ENCODE measurements at places on chromosomes 7 and 10.

DNA sequence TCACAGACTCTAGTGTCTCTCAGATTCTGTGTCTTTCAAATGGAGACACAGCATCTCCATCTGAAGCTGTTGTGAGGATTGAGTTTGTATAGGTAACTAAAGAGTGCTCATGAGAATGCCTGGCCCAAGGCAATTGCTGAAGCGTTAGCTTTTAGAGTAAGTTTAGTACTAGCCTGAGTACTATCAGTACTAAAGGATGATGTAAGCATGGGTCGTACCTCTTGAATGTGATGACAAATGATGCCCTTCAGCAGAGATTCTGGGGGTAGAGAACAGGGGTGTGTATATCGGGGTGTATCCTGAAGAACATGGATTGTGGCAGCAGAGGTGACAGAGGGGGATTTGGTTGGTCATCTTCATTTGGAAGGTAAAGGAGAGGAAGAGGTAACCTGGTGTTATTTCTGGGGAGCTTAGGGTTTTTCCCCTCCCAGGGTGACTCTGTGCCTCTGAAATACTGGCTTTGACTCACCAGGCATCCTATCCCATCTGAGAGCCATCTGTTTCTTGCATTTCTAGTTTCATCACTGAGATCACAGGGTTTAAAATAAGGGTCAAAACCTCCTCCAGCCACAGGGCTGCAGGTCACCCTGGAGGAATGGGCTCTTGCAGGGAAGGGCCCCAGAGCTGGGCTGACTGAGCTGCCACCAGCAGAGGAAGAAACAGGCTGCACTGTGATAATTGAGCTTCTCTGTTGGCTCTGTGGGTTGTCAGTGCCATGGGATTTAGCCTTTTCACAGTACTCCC is 756.0 kb downstream of the KCNMA1 start:
- DNase-seq = no peak
- H3K4me1 ChIP-seq = peaks cover 17% of the 10 kb centered on the region
- H3K4me3 ChIP-seq = no peak overlapping the region
- H3K27ac ChIP-seq = no peak overlapping the region

GRCh38 chr10:78778444-78779338 is 290.1 kb upstream of the ZMIZ1 start:
- H3K36me3 ChIP-seq = no peaks in the 10 kb centered on the region
- no peak overlapping the region for H3K27ac ChIP-seq
- H3K4me1 ChIP-seq = peaks cover 2% of the 10 kb centered on the region
- DNase-seq = no peak
- no peak overlapping the region for H3K4me3 ChIP-seq
- H3K27me3 ChIP-seq = peaks cover 7% of the 10 kb centered on the region

DNA sequence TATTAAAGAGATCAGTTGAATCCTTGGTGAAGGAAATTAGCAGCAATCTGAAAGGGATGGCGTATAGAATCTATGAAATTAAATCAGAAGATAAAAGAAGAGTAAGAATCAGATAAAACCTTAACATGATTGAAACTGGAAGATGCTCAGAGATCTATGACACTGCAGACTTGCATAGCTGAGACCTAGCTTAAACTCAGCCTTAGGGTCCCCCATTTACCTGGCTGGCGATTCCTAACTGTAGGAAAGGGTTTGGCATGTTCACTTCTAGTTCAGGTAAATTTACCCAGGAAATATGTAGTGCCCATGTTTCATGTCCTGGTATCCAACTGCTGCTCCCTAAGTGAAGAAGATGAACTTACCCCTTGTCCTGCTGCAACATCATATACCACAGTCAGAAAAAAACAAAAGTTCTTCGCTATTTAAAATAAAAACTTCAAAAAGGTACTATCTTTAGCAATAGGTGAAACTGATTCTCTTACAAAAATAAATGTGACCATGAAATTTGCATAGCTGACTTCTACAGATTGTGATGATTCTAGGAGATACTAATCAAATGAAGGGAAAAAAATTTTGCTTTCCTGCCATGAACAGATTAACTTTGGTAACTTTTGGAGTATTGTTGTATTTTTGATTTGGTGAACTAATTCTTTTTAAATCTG is 47.8 kb upstream of the TMEM243 start:
- no peak overlapping the region for H3K4me3 ChIP-seq
- peaks cover 15% of the 10 kb centered on the region for H3K27me3 ChIP-seq
- DNase-seq = no peak
- H3K36me3 ChIP-seq = no peaks in the 10 kb centered on the region
- peaks cover 7% of the 10 kb centered on the region for H3K4me1 ChIP-seq
- H3K27ac ChIP-seq = no peak overlapping the region

DNA sequence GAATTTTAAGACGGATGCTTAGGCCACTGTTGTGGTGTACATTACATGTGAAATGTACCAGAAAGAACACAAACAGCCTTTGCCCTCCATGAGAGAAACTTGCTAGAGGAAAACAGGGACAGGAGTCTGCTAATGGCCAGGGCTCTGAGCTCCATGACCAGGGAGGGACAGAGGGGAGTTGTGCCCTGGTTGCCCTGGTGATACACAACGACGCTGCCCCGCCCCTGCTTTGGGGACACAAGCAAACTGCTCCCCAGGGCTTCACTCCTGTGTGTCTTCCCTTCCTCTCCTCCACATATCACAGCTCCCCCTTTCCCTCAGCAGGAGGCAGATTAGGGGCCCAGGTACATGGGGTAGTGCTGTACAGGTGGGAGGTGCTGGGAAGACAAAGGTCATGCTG is 36.2 kb downstream of the AMPH start:
- no peaks in the 10 kb centered on the region for H3K36me3 ChIP-seq
- H3K4me1 ChIP-seq = no peaks in the 10 kb centered on the region
- no peak for DNase-seq
- peaks cover 6% of the 10 kb centered on the region for H3K27me3 ChIP-seq
- H3K4me3 ChIP-seq = no peak overlapping the region

DNA sequence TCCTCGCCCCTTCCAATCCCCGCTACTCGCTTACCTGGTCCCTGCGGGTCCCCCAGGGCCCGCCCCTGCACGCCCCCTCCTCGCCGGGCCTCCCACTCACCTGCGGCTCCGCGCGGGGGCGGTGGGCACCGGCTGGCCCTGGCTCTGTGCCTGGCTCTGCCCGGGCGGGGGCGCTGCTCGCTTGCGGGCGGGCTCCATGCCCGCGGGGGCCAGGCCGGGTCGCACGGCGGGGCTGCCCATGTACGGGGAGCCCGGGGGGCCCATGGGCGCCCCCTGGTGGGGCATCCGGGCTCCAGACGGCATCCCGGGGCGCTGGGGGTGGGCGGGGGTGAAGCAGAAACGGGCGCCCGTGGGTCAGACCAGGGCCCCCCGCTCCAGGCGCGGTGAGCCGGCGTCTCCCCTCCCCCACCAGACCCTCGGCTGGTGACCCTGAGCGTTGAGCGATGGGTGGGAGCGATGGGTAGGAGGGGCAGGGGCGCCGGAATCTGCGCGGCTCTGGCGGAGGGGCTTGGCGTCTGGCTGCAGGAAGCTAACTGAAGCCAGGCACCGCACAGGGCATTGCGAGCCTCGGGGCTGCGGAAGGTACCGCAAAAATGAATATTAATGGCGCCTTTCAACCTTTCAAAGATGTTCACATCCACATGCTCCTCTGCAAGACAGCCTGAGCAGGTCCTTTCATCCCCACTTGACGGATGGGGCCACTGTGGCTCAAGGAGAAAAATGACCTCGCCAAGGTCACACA is 3.0 kb downstream of the SMARCD3 start:
- peak overlapping the region; percentile 67 for H3K4me3 ChIP-seq
- peaks cover 27% of the 10 kb centered on the region for H3K4me1 ChIP-seq
- H3K27ac ChIP-seq = no peak overlapping the region
- peaks cover 18% of the 10 kb centered on the region for H3K27me3 ChIP-seq

DNA sequence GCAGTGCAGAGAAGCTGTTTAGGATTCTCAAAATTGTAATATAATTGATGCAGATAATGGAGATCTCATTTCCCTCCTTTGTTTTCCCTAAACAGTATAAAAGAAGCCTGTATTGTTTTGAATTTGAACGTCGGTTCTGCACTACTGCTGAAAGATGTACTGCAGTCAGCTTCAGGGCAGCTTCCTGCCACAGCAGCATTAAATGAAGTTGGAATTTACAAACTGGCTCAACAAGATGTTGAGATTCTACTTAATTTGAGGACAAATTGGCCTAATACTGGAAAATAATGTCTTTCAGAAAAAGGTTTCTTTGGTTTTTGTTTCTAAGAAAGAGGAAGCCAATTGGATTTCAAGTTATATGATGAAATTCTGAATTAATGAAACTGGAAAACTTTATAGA is 14.3 kb downstream of the EFCAB10 start:
- H3K27me3 ChIP-seq = no peaks in the 10 kb centered on the region
- peaks cover 11% of the 10 kb centered on the region for H3K36me3 ChIP-seq
- H3K27ac ChIP-seq = no peak overlapping the region
- H3K4me1 ChIP-seq = no peaks in the 10 kb centered on the region

DNA sequence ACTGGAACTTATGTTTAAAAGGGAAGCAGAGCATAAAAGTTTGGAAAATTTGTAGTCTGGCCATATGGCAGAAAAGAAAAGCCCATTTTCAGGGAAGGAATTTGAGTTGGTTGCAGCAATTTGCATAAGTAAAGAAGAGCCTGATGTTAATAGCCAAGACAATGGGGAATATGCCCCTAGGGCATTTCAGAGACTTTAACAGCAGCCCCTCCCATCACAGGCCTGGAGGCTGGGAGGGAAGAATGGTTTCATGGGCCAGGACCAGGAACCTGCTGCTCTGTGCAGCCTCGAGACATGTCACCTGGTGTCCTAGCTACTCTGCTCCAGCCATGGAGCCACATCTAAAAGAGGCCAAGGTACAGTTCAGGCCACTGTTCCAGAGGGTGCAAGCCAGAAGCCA is 35.3 kb downstream of the HTR7 start:
- no peaks in the 10 kb centered on the region for H3K4me1 ChIP-seq
- no peak for DNase-seq
- H3K36me3 ChIP-seq = peaks cover 2% of the 10 kb centered on the region
- peaks cover 8% of the 10 kb centered on the region for H3K27me3 ChIP-seq
- H3K27ac ChIP-seq = no peak overlapping the region

DNA sequence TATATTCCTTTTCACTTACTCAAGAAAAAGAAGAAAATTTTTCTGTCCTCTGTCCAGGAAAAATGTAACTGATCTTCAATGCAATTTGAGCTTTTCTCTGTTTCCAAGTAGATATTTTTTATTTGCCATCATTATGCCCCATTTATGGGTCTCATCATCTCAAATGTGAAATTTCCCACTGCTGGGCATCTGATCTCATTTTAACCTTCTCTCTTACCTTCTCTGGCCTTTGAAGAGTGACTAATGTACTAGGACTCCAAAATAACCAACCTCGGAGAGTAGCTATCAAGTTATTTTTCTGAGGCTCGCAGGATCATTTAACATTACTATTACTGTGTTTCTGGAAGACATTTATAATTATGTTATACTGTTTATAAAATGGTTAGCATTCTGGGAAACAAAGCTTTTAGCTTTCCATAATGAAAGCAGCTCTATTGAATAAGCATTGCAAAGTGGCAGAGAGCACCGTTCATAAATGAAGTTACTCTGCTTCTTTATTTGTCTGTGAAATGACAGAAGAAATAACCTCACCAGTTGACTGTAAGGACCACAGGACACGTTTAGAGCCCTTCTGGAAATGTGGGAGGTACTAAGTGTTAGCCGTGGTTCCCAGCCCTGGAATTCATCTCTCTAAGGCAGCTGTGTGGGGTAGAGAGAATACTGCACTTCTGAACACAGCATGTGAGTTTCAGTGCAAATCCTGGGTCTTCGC is 33.3 kb upstream of the NMT2 start:
- no peak overlapping the region for H3K4me3 ChIP-seq
- H3K27ac ChIP-seq = no peak overlapping the region
- H3K4me1 ChIP-seq = no peaks in the 10 kb centered on the region
- no peak for DNase-seq
- no peaks in the 10 kb centered on the region for H3K36me3 ChIP-seq
- H3K27me3 ChIP-seq = peaks cover 2% of the 10 kb centered on the region

DNA sequence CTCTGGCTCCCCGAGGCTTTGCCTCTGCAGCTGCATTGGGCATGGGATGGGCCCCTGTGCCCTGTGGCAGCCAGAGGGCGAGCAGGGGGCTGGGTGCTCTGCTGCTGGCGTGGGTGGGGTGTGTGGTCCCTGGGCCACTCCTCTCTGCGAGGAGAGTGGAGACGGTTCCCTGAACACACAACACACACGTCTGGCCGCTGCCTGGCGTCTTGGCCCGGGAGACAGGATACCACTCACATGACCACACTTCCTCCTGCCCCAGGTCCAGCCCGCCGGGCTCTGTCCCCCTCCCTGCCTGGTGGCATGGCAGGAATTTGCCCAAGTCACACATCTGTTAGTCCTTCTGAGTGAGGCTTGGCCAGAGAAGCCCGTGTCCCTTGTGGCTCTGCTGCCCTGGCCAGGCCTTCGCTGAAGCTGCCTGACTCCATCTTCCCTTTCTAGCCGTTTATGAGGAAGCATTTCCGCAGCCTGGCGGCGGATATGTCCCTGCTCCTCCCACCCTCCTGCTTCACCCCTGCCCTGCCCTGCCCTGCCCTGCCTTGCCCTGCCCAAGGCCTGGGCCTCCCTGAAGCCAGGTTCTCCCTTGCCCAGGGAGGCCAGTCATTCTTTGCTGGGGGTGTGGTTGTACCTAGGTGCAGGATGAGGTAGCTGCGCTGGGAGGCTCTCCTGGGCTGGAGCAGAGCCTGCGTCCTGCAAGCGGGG is 3.0 kb downstream of the BRI3 start:
- peaks cover 22% of the 10 kb centered on the region for H3K4me1 ChIP-seq
- peak overlapping the region; percentile 54 for H3K4me3 ChIP-seq
- peak overlapping the region; percentile 67 for H3K27ac ChIP-seq
- H3K36me3 ChIP-seq = peaks cover 1% of the 10 kb centered on the region
- H3K27me3 ChIP-seq = no peaks in the 10 kb centered on the region
- DNase-seq = no peak

GRCh38 chr7:17942231-17942630 is 1.9 kb upstream of the SNX13 start:
- peaks cover 27% of the 10 kb centered on the region for H3K4me1 ChIP-seq
- no peak overlapping the region for H3K27ac ChIP-seq
- H3K4me3 ChIP-seq = no peak overlapping the region
- H3K36me3 ChIP-seq = peaks cover 2% of the 10 kb centered on the region
- DNase-seq = no peak

GRCh38 chr7:77420986-77421672 is 5.0 kb upstream of the GSAP start:
- H3K27me3 ChIP-seq = no peaks in the 10 kb centered on the region
- H3K27ac ChIP-seq = no peak overlapping the region
- no peaks in the 10 kb centered on the region for H3K36me3 ChIP-seq

DNA sequence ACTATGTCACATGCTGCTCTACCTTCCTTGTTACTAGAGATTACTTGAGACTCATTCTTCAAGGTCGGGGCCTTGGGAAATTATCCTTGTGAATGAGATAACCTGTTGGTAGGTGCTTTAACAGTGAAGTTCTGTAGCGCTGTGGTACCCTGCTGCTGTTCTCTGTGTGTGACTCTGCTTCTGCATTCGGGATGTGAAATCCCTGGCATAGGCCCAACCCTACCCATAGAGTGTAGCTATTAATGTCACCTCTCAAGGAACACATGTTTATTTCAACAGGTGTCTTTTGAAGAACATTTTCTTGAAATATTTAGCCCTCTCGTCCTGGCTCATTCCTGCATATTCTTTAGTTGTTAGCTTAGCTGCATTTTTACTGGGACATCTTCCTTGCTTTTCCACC is 41.8 kb upstream of the TMEM236 start:
- H3K4me1 ChIP-seq = no peaks in the 10 kb centered on the region
- peaks cover 43% of the 10 kb centered on the region for H3K36me3 ChIP-seq
- no peak overlapping the region for H3K4me3 ChIP-seq
- no peak for DNase-seq
- no peaks in the 10 kb centered on the region for H3K27me3 ChIP-seq

All from memory B cell (primary cell).